ENCODE measurements at places on chromosomes 13 and 19. TPM values are rescaled to one million over a fixed set of nuclear protein-coding genes. Genes with fewer than 3 reads are reported as not detected.

- no peak for DNase-seq
- H3K36me3 ChIP-seq: peaks cover 28% of the 10 kb centered on the region
- H3K4me3 ChIP-seq: no peak overlapping the region
- H3K27me3 ChIP-seq: no peaks in the 10 kb centered on the region
- H3K27ac ChIP-seq: no peak overlapping the region
Observed at GRCh38 chr19:36950335-36951119, 34.4 kb downstream of the ZNF568 start.

DNA sequence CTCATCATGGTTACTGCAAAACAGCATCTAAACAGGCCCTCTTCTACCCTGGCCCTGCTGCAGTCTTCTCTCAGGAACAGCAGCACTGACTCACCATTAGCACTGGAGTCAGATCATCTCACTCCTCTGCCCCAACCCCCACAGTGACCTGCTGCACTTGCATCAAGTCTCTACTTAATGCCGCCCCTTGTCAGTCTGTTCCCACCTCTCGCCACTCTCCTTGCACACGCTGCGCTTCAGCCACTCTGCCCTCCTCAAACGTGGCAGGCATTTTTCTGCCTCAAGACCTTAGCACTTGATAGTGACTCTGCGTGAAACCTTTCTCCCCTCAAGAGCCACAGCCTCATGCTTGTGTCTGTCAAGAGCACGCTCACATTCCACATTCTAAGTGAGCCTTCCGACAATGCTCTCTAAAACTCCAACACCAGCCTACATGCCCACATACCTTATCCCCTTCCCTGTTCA is 22.1 kb downstream of the MIPEP start:
- no peaks in the 10 kb centered on the region for H3K4me1 ChIP-seq
- H3K4me3 ChIP-seq: no peak overlapping the region
- H3K27ac ChIP-seq: no peak overlapping the region
- DNase-seq: no peak

- H3K36me3 ChIP-seq: no peaks in the 10 kb centered on the region
- no peak overlapping the region for H3K27ac ChIP-seq
- peaks cover 30% of the 10 kb centered on the region for H3K27me3 ChIP-seq
- H3K4me3 ChIP-seq: no peak overlapping the region
Observed at GRCh38 chr19:45591004-45591637, 6.5 kb upstream of the OPA3 start.

The LRRC63 gene
- not detected for total RNA-seq

The OBI1 gene
- 9.1 TPM for total RNA-seq
